Glomerular endothelial cell (primary cell): ENCODE measurements at places on chromosomes 13 and 19. TPM values are rescaled to one million over a fixed set of nuclear protein-coding genes. Genes with fewer than 3 reads are reported as not detected.

ATP13A1 gene
- total RNA-seq: 191 and 275 TPM in 2 replicates

VSTM1 gene
- not detected in 2 replicates for total RNA-seq

IGFL1 gene
- not detected in 2 replicates for total RNA-seq

ZNF444 gene
- total RNA-seq: 36.6 and 51.9 TPM in 2 replicates

IZUMO2 gene
- total RNA-seq: not detected in 2 replicates

MISP gene
- total RNA-seq: 0.18 and 1.0 TPM in 2 replicates
